ENCODE measurements at places on chromosomes 12 and 14. TPM values are rescaled to one million over a fixed set of nuclear protein-coding genes. Genes with fewer than 3 reads are reported as not detected.

The KCNC2 gene
- not detected for total RNA-seq

The ACOT6 gene
- not detected for total RNA-seq

The DMAC2L gene
- 19.6 TPM for total RNA-seq

The SYT1 gene
- total RNA-seq: 0.95 TPM

The ASPG gene
- 4.6 TPM for total RNA-seq

The NRXN3 gene
- 9.0 TPM for total RNA-seq

The TAS2R8 gene
- total RNA-seq: not detected

The TSPAN8 gene
- 15.3 TPM for total RNA-seq

The PRICKLE1 gene
- 18.8 TPM for total RNA-seq

All from lower lobe of right lung (tissue), 2 donors.